ENCODE measurements at places on chromosomes 3 and 15. TPM values are rescaled to one million over a fixed set of nuclear protein-coding genes. Genes with fewer than 3 reads are reported as not detected.
A peak's percentile ranks its signal among the peaks of the same experiment; 100 is the strongest.

DNA sequence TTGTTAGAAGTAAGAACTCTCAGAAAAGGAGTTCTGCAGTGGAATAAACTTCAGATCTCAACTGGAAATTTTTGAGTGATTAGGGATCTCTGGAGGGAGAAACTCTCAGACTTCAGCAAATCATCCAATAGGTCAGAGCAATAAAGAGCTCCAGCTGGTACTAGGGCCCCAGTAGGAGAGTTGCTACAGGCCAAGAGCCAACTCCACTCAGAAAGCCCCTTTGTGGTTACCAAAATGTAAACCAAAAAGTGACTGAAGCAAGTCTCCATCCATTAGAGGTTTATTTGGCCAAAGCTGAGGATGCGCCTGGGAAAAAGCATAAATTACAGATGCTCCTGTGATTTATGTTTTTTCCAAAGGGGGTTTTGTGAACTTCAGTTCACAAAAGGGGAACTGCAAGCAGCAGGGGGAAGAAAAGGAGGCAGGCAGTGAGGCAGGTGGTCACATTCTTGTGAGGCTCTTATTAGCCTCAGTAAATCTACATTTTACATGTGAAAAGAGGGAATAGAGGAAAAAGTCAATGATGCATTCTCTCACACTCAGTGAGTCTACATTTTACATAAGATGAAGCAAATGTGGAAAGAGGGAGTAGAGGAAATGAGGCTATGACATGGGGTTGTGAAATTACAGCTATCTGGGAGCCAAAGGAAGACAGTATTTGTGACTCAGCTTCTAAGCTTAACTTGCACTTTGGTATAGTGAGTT lies 92.4 kb upstream of the DAZL start:
- no peak for DNase-seq

The C2CD4A gene
- total RNA-seq, result 2.6 TPM

The SCAANT1 gene
- not detected for total RNA-seq

DNA sequence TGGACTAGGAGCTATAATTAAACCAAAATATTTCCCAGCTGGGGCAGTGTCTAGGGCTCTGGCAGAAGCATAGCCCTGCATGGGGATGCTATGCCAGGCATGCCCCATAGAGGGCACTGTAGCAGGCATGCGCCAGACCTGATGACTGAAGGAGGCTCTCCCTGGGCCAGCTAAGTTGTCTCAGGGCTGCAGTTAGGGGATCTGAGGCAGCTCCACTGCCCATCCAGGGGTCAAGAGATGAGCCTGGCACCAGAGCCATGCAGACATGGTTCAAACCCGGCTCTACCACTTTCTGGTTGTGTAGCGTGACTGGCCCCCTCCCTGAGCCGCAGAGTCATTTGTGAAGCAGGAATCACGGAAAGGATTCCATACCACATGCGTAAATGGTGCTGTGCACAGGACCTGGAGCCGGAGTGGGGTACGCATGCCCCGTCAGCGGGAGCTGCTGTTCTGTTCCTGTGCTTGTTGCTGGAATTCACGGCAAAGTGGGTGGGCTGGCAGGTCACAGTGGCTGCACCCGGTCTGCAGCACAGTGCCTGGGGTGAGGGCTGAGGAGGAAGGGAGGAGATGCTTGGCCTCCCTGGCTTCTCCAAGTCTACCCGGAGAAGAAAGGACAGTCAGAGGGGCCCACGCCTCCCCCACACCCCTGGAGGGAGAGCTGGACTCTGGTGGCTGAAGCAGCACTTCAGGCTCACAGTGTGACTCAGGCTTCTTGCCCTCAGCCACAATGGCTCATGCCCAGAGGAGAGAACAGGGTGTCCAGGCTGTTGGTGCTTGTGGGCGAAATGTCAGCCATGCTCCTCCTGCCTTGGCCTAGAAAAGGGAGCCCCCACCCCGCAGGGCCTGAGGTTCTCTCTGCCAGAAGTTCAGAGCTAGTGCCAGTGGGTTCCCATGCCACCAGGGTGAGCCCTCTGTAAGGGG lies 43.1 kb downstream of the DNASE1L3 start:
- peak; percentile 76 for DNase-seq

The TMEM41A gene
- total RNA-seq, result 16.2 TPM

The ALS2CL gene
- total RNA-seq, result 4.0 TPM

The TNFAIP8L3 gene
- 0.19 TPM for total RNA-seq

DNA sequence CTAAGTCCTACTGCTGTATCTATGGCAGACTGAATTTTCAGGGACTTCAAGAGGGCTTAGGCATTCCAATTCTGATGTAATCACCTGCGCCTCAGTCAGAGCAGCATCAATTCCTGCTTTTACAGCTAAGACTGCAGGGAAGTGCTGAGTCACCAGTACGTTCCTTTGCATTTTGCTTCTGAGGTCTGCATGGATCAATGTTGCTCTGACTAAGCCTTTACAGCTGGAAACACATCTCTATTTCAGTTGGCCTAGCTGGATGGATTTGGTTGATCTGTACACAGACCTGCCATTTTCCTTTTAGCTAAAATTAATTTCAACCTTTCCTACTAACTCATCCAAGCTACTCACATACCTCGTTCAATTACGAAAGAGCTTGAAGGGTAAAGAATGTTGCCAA lies 51.3 kb downstream of the ETV5 start:
- no peak for DNase-seq

The ACP3 gene
- not detected for total RNA-seq

DNA sequence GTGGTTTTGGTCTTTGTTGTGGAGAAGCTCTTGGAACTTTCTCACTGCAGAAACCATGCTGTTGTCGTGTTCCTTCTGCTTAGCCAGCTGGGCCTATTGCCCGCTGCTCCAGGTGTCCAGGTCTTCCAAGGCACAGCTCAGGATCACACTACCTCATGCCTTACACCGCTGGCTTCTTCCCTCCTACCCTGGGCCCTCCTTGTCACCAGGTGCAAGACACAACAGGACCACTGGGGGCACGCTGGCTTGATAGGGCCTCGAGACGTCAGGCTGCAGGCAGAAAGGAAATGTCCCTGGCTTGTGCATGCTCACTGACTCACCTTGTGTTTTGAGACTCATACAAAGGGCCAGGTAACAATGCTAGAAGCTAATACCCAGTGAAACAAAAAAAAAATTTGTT lies 32.3 kb downstream of the PAQR9 start:
- DNase-seq, result peak; percentile 29

GRCh38 chr3:41307065-41307464 lies 107.8 kb downstream of the CTNNB1 start:
- no peak for DNase-seq

Data from activated CD4-positive, alpha-beta memory T cell treated with anti-CD3 and anti-CD28 coated beads for 36 hours (primary cell).